ENCODE measurements at places on chromosomes 6 and 20.

- DNase-seq = no peak
Observed at GRCh38 chr6:17938901-17939300, 48.5 kb downstream of the KIF13A start.

GRCh38 chr6:31174378-31174777 lies 3.9 kb upstream of the POU5F1 start:
- no peak for DNase-seq

GRCh38 chr20:1734269-1734858 lies 76.8 kb upstream of the SIRPG start:
- no peak for DNase-seq

DNA sequence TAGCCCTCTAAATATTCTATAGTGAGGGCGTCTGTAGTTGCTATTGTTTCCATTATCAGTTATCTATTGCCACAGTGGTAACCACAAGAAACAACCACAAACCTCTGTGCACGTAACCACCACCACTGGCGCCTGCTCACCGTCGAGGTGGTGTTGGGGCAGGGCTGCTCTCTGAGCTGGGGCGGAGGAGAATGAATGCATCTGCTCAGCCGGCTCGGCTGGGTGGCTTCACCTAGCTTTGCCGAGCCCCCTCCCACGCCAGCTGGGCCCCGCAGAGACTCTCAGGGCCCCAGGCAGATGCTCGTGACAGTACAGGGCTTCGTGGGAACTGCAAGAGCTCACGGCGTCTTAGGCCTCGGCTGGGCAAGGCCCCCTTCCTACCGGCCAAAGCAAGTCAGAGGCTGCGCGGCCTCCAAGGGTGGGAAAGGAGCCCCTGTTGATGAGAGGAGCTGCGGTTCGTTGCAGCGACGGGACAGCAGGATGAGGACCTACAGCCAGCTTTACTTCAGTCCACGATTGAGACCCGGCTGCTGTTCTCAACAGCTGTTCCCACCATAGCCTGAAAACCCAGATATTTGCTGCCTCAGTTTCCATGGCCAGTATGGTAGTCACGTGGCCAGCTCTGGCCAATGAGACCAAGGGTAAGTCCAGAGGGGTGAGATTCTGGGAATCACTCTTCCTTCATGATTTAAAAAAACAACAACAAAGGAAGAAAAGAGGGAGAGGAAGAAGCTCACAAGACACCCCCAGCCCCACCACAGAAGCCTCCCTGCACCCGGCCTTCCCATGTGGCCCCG lies 120.2 kb upstream of the AFDN start:
- no peak for DNase-seq

- DNase-seq = no peak
Observed at GRCh38 chr20:53592992-53593465, 610 bp downstream of the ZNF217 start.

DNA sequence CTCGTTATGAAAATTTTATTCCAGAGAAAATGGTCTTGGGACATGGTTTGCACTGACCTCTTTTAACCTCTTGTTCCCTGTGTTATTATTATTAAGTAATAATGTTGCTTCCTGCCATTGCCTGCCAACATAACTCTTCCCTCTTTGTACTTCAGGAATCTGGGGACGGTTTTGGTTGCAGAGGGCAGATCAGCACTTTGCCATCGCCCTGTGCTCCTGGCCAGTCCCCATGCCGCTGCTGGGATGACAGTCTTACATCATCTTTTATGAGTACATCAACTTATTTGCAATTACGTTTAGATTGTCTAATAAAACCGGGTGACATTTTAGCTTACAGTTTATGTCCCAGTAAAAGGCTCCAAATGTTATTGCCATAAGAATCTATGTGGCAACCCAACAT lies 157.2 kb downstream of the CDH26 start:
- no peak for DNase-seq

DNA sequence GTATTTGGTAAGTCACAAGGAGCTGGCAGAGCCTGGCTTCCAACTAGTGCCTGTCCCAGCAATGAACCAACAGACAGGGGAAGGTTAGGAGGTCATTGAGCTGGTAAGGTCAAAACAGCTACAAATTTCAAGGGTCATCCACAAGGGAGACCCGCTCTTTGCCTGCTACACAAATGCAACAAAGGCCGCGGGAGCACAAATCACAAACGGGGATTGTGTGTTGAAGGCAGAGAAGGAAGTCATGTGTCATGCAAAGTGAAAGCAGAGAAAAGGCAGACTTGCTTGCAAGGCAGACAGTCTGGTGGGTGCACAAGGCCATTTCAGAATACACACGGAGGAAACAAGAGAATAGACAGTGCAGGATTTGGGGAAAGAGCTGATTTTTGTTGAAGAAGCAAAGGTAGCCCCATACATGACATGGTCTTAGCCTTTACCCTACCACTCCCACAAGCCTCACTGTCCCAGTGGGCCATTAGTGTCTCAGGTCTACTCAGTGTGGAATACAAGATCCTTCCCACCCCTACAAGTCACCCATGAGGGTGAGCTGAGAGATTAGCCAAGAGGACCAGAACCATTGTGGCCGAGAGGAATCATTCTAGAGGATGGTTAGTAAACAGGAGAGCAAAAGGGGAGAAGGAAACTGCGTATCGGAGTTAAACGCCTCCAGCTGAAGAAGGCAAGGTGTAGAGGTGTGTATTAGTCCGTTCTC lies 18.1 kb upstream of the SAMHD1 start:
- DNase-seq = no peak

GRCh38 chr6:20870493-20870892 lies 336.2 kb downstream of the CDKAL1 start:
- DNase-seq = no peak

GRCh38 chr6:35386989-35387388 lies 44.6 kb downstream of the PPARD start:
- DNase-seq = no peak

Measured in SHP77 treated with DMSO at 0.1 percent for 48 hours (cell line).